ENCODE measurements at places on chromosomes 6 and 20. TPM values are rescaled to one million over a fixed set of nuclear protein-coding genes. Genes with fewer than 3 reads are reported as not detected.
A peak's percentile ranks its signal among the peaks of the same experiment; 100 is the strongest.

GRCh38 chr6:36426622-36427021 is 16.0 kb downstream of the PXT1 start:
- no peaks in the 10 kb centered on the region for H3K27me3 ChIP-seq
- no peak overlapping the region for H3K27ac ChIP-seq
- no peak overlapping the region for H3K4me3 ChIP-seq
- H3K36me3 ChIP-seq = peaks cover 13% of the 10 kb centered on the region

The FRK gene
- 21.2 TPM for total RNA-seq

GRCh38 chr6:83071023-83071422 is 3.6 kb downstream of the DOP1A start:
- H3K36me3 ChIP-seq = peaks cover 16% of the 10 kb centered on the region
- peak overlapping the region; percentile 83 for H3K27ac ChIP-seq
- H3K27me3 ChIP-seq = no peaks in the 10 kb centered on the region
- no peak for DNase-seq
- H3K4me3 ChIP-seq = peak overlapping the region; percentile 52

The PPP1R14C gene
- 3.6 TPM for total RNA-seq

- no peaks in the 10 kb centered on the region for H3K27me3 ChIP-seq
- H3K4me1 ChIP-seq = peaks cover 25% of the 10 kb centered on the region
- no peak overlapping the region for H3K27ac ChIP-seq
- no peaks in the 10 kb centered on the region for H3K36me3 ChIP-seq
- H3K4me3 ChIP-seq = peak overlapping the region; percentile 32
Observed at GRCh38 chr20:535958-536357, 7.6 kb downstream of the CSNK2A1 start.

The MYH7B gene
- 0.52 TPM for total RNA-seq

All from Calu3 (cell line).